H4 (cell line): ENCODE measurements at places on chromosomes 1 and 21.

- DNase-seq, result no peak
Measured at GRCh38 chr1:14784790-14785773, 186.6 kb downstream of the KAZN start.

- no peak for DNase-seq
Measured at GRCh38 chr1:35058988-35059387, 20.2 kb upstream of the ZMYM1 start.

GRCh38 chr1:41110286-41110685 is 88.8 kb upstream of the SLFNL1 start:
- no peak for DNase-seq

DNA sequence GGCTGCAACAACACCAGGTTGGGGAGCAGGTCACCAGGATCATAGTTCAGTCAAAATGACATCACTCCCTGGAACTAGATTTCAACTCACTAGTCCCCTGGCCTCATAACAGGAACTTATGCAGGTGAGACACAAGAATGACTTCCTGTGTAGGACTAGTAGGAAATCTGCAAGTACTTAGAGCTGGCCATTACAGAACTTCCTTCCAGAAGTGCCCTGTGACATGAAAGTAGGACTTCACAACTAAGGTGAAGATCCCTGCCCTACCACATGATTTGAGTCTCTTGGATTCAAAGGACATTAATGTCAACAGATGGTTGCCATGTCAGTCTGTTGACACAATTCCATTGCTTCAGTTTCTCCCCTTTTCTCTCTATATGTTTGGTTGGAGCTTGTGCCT is 223.1 kb downstream of the RPS6KC1 start:
- DNase-seq, result no peak

- DNase-seq, result no peak
Measured at GRCh38 chr1:99557546-99558202, 88.2 kb upstream of the PALMD start.

DNA sequence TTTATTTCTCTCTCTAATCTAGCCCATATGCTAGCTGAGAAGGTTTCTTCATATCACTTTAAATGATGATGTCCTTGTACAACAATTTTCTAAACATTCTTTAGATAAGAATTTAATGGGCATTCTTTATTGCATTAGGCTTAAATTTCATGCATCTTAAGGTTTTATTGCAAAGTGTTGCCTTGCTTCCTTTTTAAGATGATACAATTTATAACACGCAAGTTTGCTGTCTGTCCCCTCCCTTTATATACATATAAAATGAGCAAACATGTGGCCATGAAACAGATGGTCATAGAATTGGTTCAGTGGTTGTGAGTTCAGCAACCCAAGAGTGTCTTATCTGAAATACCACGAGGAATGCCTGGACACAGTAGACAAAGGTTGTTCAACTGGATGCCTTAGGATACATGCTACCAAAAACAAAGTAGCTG is 12.1 kb downstream of the NBPF3 start:
- DNase-seq, result no peak

GRCh38 chr1:115782571-115783281 is 14.2 kb upstream of the CASQ2 start:
- peak; percentile 80 for DNase-seq

- no peak for DNase-seq
Measured at GRCh38 chr1:78561856-78562255, 58.4 kb upstream of the IFI44L start.

- peak; percentile 31 for DNase-seq
Measured at GRCh38 chr1:228015276-228016180, 8.7 kb downstream of the WNT3A start.

DNA sequence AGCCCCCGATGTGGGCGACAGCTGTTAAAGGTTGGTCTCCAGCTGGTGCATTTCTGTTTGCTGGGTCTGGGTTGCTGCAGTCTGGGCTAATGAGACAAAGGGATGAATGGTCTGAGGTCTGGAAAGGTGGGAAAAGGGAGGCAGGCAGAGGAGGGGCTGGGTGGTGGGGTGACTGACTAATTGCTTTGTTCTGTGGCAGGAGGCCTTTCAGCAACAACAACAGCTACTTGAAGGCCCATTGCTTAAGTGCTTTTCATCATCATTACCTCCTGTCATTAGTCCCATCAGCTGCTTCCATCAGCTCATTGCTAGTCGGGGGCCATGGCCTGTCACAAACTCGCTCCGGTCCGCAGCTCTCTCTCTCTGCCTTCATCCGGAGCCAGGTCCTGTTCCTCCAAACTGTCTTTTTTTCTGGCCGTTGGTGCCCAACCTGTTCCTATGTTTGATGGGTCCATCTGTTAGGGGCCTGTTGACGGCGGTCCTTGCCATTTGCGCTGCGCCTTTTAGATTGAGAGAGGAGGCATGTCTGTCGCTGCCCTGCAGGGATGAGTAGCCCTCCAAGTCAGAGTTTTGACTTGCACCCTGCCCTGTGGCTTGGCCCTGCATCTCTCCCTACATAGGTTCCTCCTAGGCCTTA is 105.6 kb upstream of the PLXNA2 start:
- DNase-seq, result no peak

GRCh38 chr1:110505596-110505995 is 13.4 kb downstream of the KCNA10 start:
- no peak for DNase-seq
